ENCODE measurements at places on chromosomes 7 and 10.

GRCh38 chr7:8391353-8392062 lies 41.9 kb upstream of the NXPH1 start:
- no peak for DNase-seq
- H3K27me3 ChIP-seq, result no peaks in the 10 kb centered on the region
- no peaks in the 10 kb centered on the region for H3K36me3 ChIP-seq
- H3K4me3 ChIP-seq, result no peak overlapping the region

- no peaks in the 10 kb centered on the region for H3K4me1 ChIP-seq
- H3K27ac ChIP-seq, result no peak overlapping the region
- DNase-seq, result no peak
- no peaks in the 10 kb centered on the region for H3K27me3 ChIP-seq
Measured at GRCh38 chr7:149468208-149468607, 7.3 kb upstream of the ZNF777 start.

- no peak overlapping the region for H3K27ac ChIP-seq
- H3K4me1 ChIP-seq, result peaks cover 8% of the 10 kb centered on the region
- no peak overlapping the region for H3K4me3 ChIP-seq
- peaks cover 8% of the 10 kb centered on the region for H3K36me3 ChIP-seq
- no peak for DNase-seq
- no peaks in the 10 kb centered on the region for H3K27me3 ChIP-seq
Measured at GRCh38 chr7:45026013-45026412, 26.0 kb downstream of the CCM2 start.

- H3K27me3 ChIP-seq, result no peaks in the 10 kb centered on the region
- no peak overlapping the region for H3K4me3 ChIP-seq
- peak overlapping the region; percentile 91 for H3K27ac ChIP-seq
- peaks cover 28% of the 10 kb centered on the region for H3K4me1 ChIP-seq
- DNase-seq, result no peak
- H3K36me3 ChIP-seq, result no peaks in the 10 kb centered on the region
Measured at GRCh38 chr10:5582736-5583135, 58.0 kb downstream of the CALML3 start.

DNA sequence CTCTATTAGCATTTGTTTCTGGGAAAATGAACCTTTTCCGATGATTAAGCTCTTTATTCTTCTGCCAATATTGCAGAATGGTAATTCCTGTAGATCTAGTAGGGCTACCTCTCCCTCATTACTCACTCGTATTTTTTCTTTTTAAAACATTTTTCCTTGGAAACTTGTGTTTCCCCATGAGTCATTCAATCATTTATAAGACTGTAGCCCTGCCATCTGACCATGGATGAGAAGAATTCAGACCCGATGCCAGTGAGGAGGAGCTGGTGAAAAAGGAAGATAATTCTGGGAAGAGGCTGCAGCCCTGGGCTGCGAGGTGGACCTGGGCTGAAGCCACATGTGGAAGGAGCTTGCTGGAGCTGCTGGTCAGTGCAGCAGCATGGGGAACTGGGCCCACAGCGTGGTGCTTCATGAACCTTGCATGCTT lies 242.8 kb downstream of the KLF6 start:
- H3K27me3 ChIP-seq, result no peaks in the 10 kb centered on the region
- no peaks in the 10 kb centered on the region for H3K36me3 ChIP-seq
- H3K4me1 ChIP-seq, result peaks cover 21% of the 10 kb centered on the region
- no peak overlapping the region for H3K4me3 ChIP-seq
- DNase-seq, result no peak
- peak overlapping the region; percentile 29 for H3K27ac ChIP-seq

DNA sequence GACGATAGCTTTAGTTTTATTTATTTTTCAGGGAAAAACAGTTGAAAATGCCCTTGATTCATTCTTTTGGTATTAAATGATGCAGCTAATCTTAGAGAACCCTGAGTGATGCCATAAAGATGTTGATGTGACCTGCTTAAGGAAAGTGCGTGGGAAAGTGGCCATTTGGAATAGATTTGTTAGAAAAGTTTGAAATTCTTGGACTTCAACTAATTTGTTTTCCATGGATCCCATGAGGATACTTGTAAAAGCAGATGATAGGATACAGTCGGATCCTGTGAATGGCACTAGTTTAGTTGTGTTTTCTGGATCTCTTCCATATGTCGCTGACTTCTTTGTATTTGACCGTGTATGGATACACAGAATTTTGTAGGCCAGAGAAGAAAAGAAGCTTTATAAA lies 69.0 kb downstream of the SEPTIN7 start:
- H3K4me3 ChIP-seq, result no peak overlapping the region
- H3K27ac ChIP-seq, result no peak overlapping the region
- DNase-seq, result no peak
- no peaks in the 10 kb centered on the region for H3K27me3 ChIP-seq
- peaks cover 53% of the 10 kb centered on the region for H3K36me3 ChIP-seq

GRCh38 chr10:11874568-11875493 lies 51.7 kb downstream of the PROSER2 start:
- peaks cover 28% of the 10 kb centered on the region for H3K4me1 ChIP-seq
- DNase-seq, result no peak
- H3K4me3 ChIP-seq, result no peak overlapping the region
- no peaks in the 10 kb centered on the region for H3K27me3 ChIP-seq

DNA sequence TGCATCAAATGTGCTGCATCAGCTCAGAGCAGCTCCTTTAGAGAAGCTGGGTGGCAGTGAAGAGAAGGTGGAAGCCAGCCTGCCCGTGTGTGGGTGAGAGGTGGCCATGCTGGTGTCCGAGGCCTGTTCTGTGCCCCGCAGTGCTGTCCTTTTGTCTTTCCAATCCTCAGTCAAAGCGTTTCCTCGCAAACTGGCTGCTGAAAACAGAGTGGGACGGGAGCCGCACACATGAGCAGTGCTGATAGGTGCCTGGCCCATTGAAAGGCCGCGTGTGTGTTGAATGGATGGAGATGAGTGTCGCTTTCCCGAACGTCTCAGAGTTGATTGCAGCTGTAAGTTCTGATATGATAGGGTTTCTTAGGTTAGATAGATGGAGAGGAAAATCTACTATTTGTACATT lies 39.3 kb downstream of the WDR37 start:
- no peak for DNase-seq
- peaks cover 47% of the 10 kb centered on the region for H3K36me3 ChIP-seq
- no peaks in the 10 kb centered on the region for H3K4me1 ChIP-seq
- no peaks in the 10 kb centered on the region for H3K27me3 ChIP-seq
- H3K4me3 ChIP-seq, result no peak overlapping the region

GRCh38 chr10:64113792-64114191 lies 592.6 kb downstream of the REEP3 start:
- H3K27me3 ChIP-seq, result no peaks in the 10 kb centered on the region
- DNase-seq, result no peak
- H3K27ac ChIP-seq, result no peak overlapping the region
- no peak overlapping the region for H3K4me3 ChIP-seq

GRCh38 chr7:150322833-150323681 lies at the start of the genes ACTR3C and LRRC61:
TSS of gene ACTR3C (minus strand) at chr7:150323545. CDS start at chr7:150295296, 28,249 bp downstream.
TSS of gene LRRC61 (plus strand) at chr7:150323355. CDS start at chr7:150336862, 13,507 bp downstream.
- peak within 1 kb of the TSS; percentile 83 for H3K4me3 ChIP-seq
- peak within 1 kb of the TSS; percentile 58 for H3K27ac ChIP-seq
- peaks cover 7% of the 10 kb centered on the region for H3K4me1 ChIP-seq
- no peak for DNase-seq
- H3K36me3 ChIP-seq, result peaks cover 25% of the 10 kb centered on the region

- no peak overlapping the region for H3K4me3 ChIP-seq
- no peaks in the 10 kb centered on the region for H3K27me3 ChIP-seq
- H3K4me1 ChIP-seq, result peaks cover 3% of the 10 kb centered on the region
- no peak for DNase-seq
Measured at GRCh38 chr7:7786595-7786994, 68.2 kb upstream of the RPA3 start.

GRCh38 chr7:156178214-156178613 lies 366.0 kb upstream of the SHH start:
- H3K27ac ChIP-seq, result no peak overlapping the region
- H3K27me3 ChIP-seq, result no peaks in the 10 kb centered on the region
- H3K4me3 ChIP-seq, result no peak overlapping the region
- no peak for DNase-seq
- H3K36me3 ChIP-seq, result no peaks in the 10 kb centered on the region

DNA sequence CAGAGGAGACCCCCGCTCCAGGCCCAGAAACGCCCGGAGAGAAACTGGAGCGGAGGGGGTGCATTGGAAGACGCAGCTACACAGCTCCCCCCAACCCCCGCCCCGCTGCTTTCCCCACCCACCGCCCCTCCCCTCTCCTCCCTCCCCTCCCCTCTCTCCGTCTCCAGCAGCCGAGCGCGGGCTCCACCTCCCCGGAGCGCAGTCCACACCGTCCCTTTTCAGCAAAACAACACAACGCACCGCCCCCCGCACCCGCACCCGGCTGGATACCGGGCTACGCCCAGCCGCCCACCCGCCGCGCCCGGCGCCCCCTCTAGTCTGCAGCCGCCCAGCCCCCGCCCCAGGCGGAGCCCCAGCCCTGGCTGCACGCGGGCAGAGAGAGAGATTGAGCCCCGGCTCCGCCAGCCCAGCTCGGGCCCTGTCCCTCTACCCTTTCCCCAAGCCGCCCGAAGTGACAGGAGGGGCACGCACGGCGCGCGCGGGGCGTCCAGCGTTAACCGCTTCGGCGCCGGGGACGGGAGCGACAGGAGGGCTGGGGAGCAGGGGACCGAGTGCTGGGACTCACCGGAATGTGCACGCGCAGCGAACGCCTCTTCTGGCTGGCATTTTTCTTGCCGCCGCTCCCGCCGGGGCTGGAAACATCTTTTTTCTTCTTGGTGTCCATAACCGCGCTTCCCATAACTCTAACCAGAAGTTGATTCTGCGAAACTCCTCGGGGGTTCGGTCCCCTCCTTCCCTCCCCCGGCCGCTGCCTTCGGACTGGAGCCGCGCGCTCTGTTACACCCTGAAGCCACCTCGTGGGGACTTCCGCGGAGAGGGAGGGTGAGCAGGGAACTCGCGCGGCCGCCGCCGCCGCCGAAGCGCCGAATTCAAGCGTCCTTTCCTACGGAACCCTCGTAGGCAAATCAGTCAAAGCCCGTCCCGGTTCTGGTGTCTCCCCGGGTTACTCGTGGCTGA lies 695 bp downstream of the PRKAG2 start:
- no peaks in the 10 kb centered on the region for H3K36me3 ChIP-seq
- H3K27me3 ChIP-seq, result peaks cover 35% of the 10 kb centered on the region
- H3K4me1 ChIP-seq, result no peaks in the 10 kb centered on the region
- DNase-seq, result no peak
- H3K27ac ChIP-seq, result no peak overlapping the region

- H3K36me3 ChIP-seq, result no peaks in the 10 kb centered on the region
- H3K4me3 ChIP-seq, result no peak overlapping the region
- H3K4me1 ChIP-seq, result no peaks in the 10 kb centered on the region
Measured at GRCh38 chr7:132500727-132501440, 75.4 kb downstream of the PLXNA4 start.

- DNase-seq, result no peak
- no peak overlapping the region for H3K4me3 ChIP-seq
- no peak overlapping the region for H3K27ac ChIP-seq
- no peaks in the 10 kb centered on the region for H3K27me3 ChIP-seq
Measured at GRCh38 chr7:66418537-66418936, 210.1 kb upstream of the KCTD7 start.

DNA sequence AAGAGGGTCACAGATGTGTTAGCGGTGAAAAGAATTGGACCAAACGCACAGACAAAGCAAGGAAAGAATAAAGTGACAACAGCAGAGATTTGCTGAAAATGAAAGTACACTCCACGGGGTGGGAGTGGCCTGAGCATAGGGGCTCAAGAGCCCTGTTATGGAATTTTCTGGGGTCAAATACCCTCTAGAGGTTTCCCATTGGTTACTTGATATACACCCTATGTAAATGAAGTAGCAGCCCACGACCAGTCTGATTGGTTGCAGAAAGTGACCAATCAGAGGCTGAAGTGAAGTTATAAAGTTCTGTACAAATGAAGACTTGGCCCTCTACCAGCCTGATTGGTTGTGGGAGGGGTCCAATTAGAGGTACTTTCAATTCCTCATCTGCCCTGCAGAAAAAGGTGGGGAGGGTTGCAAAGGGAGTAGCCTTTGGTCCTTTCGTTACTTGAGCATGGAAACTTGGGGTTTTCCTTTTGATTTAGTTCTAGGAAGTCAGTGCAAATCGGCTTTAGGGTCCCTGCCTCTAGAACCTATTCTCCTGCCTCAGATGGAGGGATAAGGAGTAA lies 125.6 kb upstream of the PRPS1L1 start:
- H3K4me1 ChIP-seq, result no peaks in the 10 kb centered on the region
- DNase-seq, result no peak
- H3K4me3 ChIP-seq, result no peak overlapping the region
- H3K36me3 ChIP-seq, result no peaks in the 10 kb centered on the region
- H3K27ac ChIP-seq, result no peak overlapping the region

- H3K4me1 ChIP-seq, result no peaks in the 10 kb centered on the region
- H3K4me3 ChIP-seq, result no peak overlapping the region
- peaks cover 18% of the 10 kb centered on the region for H3K27me3 ChIP-seq
- H3K27ac ChIP-seq, result no peak overlapping the region
- no peaks in the 10 kb centered on the region for H3K36me3 ChIP-seq
- DNase-seq, result no peak
Measured at GRCh38 chr10:23912884-23913404, 296.0 kb upstream of the KIAA1217 start.

DNA sequence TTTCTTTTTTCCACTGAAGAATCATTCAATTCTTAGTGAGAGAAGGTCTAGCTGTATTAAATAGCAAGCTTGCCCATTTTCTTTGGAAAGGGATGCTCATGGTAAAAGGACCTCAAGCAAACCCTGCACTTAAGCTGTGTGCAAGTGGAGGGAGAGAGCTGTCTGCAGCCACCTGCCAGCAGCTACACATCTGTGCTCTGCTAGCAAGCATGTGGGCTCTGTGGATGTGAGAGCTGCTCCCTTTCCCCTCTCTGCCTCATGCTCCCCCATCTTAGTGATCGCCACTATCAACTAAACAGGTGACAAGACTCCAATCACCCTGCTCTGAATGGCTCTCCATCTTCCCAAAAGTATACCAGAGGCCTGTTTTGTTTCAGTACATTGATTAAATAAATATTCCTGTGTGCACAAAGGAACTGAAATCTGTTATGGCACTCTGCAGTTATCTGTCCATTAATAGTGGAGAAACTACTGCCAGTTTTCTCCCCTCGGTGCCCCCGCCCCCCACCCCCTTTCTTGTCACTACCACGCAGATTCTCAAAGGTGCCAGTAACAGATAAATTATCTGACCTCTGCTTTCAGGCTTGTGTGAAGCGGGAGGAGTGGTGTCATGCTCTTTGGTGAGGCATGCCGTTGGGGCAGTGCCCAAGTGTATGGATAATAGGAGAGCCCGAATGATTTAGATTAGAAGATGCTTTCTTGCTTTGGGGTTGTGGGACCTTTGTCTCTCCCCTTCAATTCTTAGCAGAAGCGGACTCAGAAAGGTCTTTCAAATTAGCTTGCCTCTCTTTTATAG lies 26.4 kb downstream of the AUTS2 start:
- DNase-seq, result no peak
- no peaks in the 10 kb centered on the region for H3K36me3 ChIP-seq
- H3K4me3 ChIP-seq, result no peak overlapping the region
- H3K4me1 ChIP-seq, result no peaks in the 10 kb centered on the region

DNA sequence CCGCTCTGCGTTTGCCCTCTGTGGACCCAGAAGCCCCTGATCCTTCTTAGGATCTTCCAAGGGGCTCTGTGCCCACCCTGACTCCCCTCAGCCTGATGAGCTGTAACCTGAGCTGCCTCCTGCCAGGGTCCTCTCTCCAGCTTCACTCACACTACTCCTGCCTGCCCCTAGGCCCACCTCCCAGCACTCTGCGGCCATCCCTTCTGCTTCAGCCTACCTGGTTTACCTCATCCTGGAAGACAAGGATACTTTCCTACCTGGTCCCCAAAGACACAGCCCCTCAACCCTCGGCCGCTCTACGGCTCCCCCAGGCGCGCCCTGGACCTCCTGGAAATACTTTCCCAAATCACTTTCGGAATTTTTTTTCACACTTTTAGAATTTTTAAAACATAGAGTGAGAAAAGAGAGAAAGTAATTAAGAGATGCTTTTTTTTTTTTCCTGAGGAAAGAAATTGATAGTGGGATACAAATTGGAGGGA lies 6.4 kb upstream of the ZNF862 start:
- DNase-seq, result no peak
- no peaks in the 10 kb centered on the region for H3K27me3 ChIP-seq
- no peak overlapping the region for H3K27ac ChIP-seq
- H3K4me1 ChIP-seq, result no peaks in the 10 kb centered on the region
- H3K4me3 ChIP-seq, result no peak overlapping the region
